ENCODE measurements at places on chromosomes 6 and 20.
A peak's percentile ranks its signal among the peaks of the same experiment; 100 is the strongest.

GRCh38 chr6:34145161-34146020 lies 496 bp downstream of the GRM4 start:
- no peak for DNase-seq

GRCh38 chr6:154301839-154302752 lies 54.5 kb downstream of the IPCEF1 start:
- DNase-seq: no peak

GRCh38 chr6:49919935-49920644 lies 43.9 kb downstream of the DEFB114 start:
- no peak for DNase-seq

GRCh38 chr20:40960521-40960956 lies 68.1 kb upstream of the TOP1 start:
- no peak for DNase-seq

- no peak for DNase-seq
These were observed 30.4 kb downstream of the TGM2 start for GRCh38 chr20:38134427-38135270.

DNA sequence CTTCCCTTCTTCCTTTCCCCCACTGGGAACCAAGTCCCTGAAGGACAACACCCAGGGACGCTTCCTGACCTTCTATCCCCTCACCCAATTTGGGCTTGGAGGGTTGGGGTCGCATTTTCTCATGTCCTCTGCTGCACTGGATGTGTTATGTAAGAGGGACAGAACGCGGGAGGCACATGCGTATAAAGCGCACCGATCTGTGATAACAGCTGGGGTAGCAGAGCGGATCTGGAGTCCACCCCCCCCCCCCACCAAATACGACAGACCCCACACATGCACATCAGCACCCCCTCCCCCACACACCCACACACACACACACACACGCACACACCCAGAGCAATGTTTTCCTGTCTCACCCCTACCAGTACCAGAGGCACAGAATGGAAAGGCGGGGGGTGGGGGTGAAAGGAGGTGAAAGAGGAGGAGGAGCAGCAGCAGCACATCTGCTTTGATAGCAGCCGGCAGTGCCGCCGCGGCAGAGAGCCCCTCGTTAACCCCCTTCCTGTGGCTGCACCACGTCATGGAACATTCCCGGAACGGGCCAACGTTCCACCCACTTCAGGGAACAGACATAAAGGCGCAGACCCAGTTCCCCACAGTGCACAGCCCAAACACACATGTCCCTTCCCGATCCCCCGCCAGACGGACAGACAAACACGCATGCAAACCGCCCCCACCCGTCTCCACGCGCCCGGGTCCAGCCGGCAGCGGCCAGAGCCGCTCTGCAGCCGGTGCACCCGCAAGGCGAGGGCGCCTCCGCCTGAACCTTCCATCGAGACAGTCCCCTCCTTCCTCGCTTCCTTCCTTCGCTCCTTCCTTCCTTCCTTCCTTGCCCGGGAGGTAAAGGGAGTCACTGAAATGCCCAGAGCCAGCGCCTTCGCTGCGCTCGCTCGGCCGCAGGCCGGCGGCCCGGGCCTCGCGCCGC lies 590 bp downstream of the HIVEP2 start:
- DNase-seq: peak; percentile 15

DNA sequence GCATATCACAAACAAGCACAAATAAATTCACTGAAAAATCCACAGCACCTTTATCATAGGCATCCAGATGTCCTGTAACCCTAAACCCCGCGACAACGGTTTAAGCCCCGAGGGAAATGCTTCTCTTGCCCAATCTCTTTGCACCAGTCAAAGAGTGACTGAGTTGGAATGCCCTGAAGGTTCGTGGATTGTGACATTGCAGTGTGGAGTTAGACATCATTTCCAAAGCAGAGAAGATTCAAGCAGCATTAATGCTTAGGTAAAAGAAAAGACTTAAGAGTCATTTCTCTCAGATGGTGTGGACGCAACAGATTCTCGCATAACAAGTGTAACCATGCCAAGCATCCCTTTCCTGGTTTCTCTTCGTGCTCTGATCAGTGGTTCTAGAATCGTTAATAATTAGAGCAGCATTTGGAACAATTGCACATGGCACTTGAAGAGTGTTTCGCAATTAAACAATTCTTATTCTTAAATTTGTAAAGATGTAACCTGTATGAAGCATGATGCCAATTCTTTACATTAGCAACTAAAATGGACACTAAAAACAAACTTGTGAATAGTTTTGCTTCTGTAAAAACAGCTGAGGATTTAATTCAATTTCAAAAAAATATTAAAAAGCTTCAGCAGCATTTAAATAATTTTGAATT lies 121.6 kb downstream of the HIVEP2 start:
- no peak for DNase-seq

GRCh38 chr20:22801528-22801927 lies 217.2 kb upstream of the FOXA2 start:
- DNase-seq: no peak

DNA sequence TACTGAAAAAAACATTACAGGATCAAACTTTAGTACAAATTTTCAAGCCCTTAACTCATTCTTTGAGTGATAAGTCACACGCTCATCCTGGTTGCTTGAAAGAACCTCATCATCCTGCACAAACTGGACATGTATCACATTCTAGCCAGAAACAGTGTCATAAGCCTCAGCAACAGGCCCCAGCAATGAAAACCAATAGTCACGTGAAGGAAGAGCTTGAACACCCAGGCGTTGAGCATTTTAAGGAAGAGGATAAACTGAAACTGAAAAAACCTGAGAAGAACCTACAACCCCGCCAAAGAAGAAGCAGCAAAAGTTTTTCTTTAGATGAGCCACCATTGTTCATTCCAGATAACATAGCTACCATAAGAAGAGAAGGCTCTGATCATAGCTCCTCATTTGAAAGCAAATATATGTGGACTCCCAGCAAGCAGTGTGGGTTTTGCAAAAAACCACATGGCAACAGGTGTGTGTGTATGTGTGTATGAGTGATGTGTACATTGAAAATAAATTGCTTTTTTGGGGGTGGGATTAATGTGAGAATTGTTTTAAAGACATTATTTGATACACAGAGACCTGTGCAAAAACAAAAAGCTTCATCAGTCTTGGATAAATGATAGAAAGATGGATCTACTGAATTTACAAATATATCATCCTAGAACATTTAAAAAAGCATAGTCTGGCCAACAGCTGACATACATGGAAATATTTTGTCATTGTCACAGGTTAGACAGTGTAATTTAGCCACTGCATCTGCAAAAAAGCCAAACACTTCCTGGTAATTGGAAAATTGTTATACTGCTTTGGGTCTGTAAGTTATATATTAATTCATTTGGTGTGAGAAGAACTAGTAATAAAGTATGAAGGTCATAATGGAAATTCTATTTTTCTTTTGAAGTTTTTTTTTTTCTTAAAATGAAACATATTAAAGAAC lies 50.1 kb downstream of the PHF3 start:
- DNase-seq: no peak

GRCh38 chr6:62328607-62329006 lies 42.6 kb upstream of the KHDRBS2 start:
- DNase-seq: no peak

DNA sequence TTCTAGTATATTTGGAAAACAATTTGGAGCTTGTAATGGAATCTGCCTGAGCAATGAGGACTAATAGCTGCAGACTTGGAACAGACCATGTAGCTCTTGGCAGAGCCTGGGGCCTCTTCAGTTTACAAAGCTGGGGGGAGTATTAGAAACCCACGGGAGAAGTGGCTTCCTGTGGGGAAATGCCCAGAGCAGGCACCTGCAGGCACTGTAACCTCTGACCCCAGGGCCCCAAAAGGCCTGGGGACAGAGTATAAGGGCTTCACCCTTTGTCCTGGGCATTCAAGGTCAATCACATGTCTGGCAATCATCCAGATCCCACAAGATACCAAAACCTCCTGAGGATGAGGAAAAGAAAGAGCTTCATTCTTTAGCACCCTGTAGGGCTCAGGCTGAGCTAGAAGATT lies 19.4 kb downstream of the PKIG start:
- DNase-seq: no peak

DNA sequence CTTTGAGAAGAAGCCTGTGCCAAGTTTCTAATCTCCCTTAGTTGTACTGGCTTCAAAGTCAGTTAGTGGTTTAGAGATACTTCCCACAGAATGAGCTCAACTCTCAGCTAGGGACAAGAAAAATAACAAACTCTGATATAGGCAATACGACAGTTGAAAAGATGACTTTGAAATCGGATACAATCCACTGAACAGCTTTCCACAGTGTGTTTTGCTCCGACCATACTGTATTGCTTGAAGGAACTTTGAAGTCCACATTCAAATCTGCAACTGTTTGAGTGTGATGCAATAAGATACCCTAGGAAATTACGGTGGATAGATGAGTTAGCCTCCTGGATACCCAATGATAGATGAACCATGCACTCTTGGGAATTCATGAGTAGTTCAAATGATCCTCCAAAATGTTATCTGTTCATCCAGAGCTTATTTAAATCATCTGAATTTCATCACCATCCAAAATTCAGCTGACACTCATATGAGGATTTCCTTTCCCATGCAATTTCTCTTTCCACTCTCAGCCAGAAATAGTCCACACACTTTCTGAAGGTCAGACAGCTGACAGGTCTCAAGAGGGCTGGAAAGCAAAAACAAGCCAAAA lies 443.8 kb downstream of the HAO1 start:
- no peak for DNase-seq
